Stimulated activated CD8-positive, alpha-beta memory T cell treated with anti-CD3 and anti-CD28 coated beads, Interleukin-4, amount 100 ng/mL, for 4 hours (primary cell): ENCODE measurements at places on chromosomes 1 and 21.

DNA sequence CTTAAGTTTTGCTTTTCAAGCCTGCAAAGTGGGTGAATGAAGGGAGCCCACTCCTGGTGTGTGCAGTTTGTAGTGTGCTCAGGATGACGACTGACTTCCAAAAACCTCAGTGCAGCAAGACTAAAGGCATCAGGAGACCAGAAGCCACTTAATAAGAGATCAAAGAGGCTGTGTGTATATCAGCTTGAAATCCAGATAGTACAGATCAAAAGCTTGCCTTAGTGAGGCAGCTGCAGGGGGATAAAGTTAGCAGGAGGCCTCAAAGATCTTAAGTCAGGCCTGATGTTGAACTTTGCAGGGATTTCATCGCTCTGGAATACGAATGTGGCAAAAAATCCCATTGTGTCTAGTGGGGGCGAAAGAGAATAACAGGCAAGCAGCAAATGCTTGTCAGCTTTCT lies 99.8 kb downstream of the PATJ start:
- DNase-seq, result no peak

DNA sequence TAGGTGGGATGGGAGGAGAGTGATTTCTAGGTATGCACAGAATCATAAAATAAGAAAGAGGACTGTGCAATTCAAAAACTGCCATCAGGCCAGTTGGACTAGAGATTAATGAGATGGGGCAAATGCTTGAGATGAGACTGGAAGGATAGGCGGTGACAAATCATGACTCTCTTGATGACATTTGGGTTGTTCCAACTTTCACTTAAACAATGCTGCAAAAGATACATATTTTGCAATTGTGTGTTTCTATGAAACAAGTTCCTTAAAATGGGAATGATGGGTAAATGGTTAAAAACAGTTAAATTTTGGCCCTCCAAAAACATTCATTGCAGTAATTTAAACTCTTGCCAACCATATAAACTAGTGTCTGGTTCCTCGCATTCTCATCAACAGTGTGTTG lies 55.2 kb downstream of the RNASEL start:
- no peak for DNase-seq

GRCh38 chr1:9115351-9116205 lies 13.3 kb downstream of the GPR157 start:
- DNase-seq, result no peak

GRCh38 chr1:182330303-182330702 lies 61.3 kb downstream of the GLUL start:
- no peak for DNase-seq

GRCh38 chr1:93694039-93694438 lies 12.4 kb upstream of the BCAR3 start:
- no peak for DNase-seq

GRCh38 chr1:34406833-34407539 lies 230.3 kb downstream of the C1orf94 start:
- no peak for DNase-seq

DNA sequence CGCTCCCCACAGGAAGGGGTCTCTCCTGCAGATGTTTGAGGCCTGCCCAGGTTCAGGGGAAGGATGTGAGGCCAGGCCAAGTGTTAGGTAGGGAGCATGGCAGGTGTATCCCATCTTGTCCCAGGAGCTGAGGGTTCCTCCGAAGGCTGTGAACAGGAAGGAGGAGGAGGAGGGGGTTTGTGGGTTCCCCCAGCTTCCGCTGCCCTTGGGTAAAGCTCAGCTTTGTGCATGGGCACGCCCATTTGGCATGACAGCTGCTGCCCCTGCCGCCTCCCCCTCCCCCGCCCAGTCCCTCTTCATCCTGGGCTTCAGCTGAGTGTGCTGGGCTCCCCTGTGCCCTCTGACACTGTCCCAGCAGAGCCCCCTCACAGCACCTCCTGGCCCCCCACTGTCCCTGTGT lies 25.5 kb downstream of the TNFRSF8 start:
- DNase-seq, result peak; percentile 14

GRCh38 chr1:24966121-24966723 lies 36.1 kb upstream of the RUNX3 start:
- DNase-seq, result no peak

GRCh38 chr1:44338136-44338535 lies 16.9 kb downstream of the ERI3 start:
- no peak for DNase-seq

- DNase-seq, result no peak
Observed at GRCh38 chr1:41905093-41905675, 13.5 kb downstream of the HIVEP3 start.

GRCh38 chr21:45079351-45079750 lies 5.0 kb downstream of the ADARB1 start:
- DNase-seq, result no peak

GRCh38 chr1:201838381-201838780 lies 9.4 kb downstream of the IPO9 start:
- no peak for DNase-seq

DNA sequence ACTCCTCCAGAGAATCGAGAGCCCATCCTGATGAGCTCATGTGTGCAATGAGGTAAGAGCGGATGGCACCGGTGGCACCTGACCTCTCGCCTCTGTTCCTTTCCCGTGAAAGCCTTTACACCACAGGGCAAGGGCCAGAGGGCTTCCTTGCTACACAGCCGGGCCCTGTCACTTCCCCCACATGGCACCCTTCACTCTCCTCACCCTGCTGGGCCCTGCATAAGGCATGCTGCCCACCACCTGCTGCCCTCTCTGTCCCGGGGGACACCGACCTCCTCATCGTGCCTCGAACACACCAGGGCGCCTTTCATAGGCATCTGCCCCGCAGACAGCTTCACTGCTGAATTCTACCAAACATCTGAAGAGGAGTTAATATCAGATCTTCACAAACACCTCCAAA lies 45.1 kb upstream of the C1orf174 start:
- DNase-seq, result no peak

- no peak for DNase-seq
Observed at GRCh38 chr1:42259739-42260064, 75.3 kb downstream of the FOXJ3 start.

GRCh38 chr1:37602750-37603694 lies 7.3 kb upstream of the GNL2 start:
- peak; percentile 3 for DNase-seq

- no peak for DNase-seq
Observed at GRCh38 chr1:204673209-204673608, 12.3 kb downstream of the LRRN2 start.

DNA sequence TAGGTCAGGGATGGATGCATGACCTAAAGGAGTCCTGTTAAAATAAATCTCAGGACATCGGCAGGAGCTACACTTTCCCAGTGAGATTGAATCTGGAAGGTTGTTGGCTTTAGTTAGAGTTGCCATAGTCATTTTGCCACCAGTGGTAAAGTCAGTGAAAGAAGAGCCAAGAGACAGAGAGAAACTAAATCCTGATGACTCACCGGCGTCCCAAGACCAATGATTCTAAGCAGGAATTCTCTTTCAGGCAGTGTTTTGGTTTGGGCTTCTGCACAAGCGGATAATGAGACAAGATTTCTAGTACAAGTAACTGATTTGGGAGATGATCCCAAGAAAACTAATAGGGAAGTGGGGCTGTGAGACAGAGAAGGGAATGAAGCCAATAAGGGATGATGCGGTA lies 88.8 kb upstream of the ETS2 start:
- no peak for DNase-seq

DNA sequence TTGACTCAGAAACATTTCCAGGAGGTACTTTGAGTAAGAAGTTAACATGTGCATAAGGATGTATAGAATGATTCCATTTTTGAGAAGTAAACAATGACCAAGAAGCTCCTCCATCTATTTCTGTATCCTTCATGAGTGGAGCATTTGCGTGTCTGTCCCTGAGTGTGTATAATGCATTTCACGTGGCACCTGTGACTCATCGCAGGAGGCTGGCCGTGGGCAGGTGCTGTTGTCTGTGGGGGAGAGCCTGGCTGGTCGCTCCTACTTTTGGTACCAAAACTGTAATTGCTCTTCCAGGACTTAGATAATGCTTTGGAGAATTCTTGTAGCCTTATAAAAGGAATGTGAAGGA lies 16.5 kb downstream of the SLC37A1 start:
- DNase-seq, result no peak

DNA sequence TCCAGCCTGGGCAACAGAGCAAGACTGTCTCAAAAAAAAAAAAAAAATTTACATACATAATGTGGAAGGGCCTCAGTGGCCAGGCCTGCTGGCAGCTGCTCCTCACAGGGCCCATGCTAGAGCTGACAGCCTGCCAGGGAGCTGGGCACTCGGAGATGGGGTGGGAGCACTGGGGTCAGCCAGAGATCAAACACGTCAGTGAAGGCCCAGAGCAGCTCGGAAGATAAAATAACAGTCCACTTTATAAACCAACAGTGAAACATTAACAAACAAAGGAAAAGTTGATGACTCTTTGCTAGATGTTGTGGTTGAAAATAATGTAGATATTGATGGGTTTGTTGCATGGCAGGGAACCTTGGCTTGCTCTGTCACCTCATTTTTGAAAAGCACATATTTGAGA lies 42.7 kb downstream of the ATP5PF start:
- DNase-seq, result no peak
